ENCODE measurements at places on chromosomes 2 and 18.

- peak; percentile 39 for DNase-seq
Observed at GRCh38 chr2:59888015-59888414, 665.4 kb downstream of the BCL11A start.

GRCh38 chr18:23114171-23114881 lies 21.0 kb upstream of the CABLES1 start:
- no peak for DNase-seq

GRCh38 chr2:121575800-121576199 lies 45.1 kb downstream of the RNU4ATAC start:
- no peak for DNase-seq

DNA sequence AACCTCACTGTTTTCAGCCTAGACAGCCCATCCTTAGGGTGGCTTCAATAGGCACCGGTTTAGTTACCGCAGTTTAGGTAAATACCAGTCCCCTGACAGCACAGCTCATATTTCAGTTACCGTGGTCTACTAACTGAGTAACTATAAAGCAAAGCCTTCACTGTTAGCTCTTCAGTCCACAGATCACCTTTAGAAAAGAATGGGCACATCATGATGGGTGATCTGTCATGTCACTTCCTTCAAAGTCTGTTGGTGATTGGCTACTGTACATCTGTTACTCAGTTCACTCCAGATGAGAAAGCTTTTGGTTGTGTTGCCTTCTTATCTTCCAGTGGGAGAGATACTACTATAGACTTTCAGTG lies 21.0 kb downstream of the SLC20A1 start:
- no peak for DNase-seq

- DNase-seq, result no peak
Observed at GRCh38 chr2:230299618-230300017, 27.4 kb upstream of the SP140L start.

DNA sequence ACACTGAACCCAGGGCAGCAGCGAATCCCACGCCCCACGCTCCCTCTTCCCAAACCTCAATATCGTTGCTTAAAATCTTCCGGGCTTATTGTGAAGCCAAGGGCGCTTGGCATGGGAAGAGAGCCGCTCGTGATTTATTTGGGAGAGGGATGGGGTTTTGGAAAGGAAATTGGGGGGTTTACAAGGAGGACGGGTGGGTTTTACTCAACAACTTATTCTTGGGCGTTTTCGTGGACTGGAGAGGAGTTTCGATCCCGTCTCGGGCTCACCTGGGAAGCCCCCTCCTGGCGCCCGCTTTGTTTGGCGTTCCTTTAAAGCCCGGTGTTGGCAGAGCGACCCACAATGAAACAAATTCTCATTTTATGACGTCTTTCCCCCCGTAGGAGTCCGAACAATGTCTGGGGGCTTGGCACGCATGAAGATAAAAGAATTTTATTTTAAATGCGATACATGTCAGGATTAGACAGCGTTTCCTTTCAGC lies 135.3 kb downstream of the INSIG2 start:
- no peak for DNase-seq

- peak; percentile 59 for DNase-seq
Observed at GRCh38 chr18:74196220-74197119, 48.1 kb downstream of the TIMM21 start.

GRCh38 chr2:26740346-26740745 lies 23.7 kb upstream of the SLC35F6 start:
- DNase-seq, result no peak

- no peak for DNase-seq
Observed at GRCh38 chr2:213980883-213981282, 430.0 kb upstream of the VWC2L start.

GRCh38 chr2:43383533-43383932 lies 157.1 kb upstream of the ZFP36L2 start:
- no peak for DNase-seq

GRCh38 chr2:174341293-174341994 lies 6.7 kb downstream of the SP9 start:
- peak; percentile 94 for DNase-seq

- DNase-seq, result no peak
Observed at GRCh38 chr18:57864615-57865121, 61.6 kb upstream of the ATP8B1 start.

- DNase-seq, result no peak
Observed at GRCh38 chr18:80185545-80185944, 61.8 kb downstream of the PARD6G start.

- DNase-seq, result peak; percentile 23
Observed at GRCh38 chr2:147223119-147223518, 621.7 kb upstream of the ACVR2A start.

DNA sequence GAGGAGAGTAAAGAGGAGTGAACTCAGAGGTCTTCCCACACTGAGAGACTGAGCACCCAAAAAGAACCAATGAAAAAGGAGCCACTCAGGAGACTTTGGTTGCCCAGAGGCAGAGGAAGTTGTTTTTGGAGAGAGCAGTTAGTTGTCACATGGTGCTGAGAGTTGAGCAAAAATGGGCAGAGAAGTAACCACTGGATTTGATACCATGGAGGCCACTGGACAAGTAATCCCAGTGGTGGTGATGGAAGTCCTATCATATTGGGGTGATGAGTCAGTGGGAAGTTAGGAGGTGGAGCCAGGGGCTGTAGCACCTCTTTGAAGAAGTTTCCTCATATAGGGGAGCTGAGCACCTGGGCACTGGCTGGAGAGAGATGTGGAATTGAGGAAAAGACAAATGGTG lies 235.8 kb downstream of the TPGS2 start:
- DNase-seq, result no peak

DNA sequence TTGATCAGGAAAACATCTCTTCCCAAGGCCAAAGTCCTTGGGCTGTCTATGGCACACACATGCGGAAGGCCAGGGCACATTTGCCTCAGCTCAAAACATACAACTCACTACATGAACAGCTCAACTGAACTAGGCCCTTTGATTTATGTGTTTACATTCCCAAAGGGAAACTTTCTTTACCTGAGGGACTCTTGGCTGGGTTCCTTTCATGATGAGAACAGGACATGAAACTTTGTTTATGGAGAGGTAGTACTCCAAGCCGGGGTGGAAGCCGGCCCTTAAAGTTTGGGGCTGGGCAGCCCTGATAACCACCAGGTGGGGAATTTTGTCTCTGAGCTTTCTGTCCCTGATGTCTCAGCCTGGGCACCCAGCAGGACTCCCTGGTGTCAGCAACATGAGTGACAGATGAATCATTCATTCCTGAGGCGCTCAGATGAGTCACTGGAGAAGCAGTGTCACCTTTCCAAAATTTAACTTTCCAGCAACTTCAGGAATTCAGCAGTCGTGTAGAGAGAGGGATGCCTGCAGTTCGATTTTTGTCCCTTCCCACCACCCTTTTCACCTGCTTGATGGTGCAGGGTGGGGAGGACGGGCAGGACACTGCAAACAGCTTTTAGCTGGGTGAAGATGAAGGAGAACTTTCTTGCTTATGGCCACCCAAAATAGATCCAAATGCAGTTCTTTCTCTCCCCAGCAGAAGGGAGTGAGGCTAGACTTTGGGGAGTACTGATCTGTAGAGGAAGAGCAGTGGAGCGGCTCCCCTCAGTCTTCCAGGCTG lies 331.6 kb downstream of the DYSF start:
- DNase-seq, result no peak

- DNase-seq, result no peak
Observed at GRCh38 chr2:234355021-234355720, 141.7 kb downstream of the ARL4C start.

DNA sequence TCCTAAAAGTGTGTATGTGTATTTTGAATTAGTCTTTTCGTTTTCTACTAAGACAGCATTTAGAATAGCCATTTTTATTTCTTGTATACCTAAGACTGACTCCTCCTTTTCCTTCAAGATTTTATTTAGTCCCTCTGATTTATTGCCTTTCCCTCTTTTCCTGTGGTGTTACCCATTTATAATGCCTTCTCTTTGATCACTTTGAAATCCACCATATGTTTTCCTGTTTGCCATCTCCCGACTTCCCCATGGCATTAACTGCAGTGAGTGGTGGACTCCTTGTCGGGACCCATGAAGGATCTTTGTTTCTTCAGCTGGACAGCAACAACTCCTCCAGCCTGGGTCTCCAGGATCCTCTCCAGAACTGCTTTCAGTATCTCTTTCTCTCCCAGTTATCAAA lies 160.7 kb downstream of the CSRNP3 start:
- no peak for DNase-seq

DNA sequence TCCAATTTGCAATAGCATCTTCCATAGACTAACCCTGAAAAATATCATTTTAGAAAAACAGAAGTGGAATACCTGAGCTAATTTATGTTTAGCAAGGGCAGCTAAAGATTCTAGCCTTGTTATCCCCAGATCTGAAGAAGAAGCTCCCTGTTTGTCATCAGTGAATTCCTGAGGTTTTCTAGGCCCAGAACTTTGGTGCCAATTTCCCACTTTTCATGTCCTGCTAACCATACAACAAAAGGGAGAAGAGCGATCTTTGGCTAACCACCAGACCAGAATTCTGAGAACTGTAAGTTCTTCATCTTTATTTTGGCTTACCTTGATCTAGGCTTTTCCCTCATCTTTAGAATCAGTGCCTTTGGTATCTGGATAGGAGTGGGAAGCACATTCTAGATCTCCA lies 51.3 kb upstream of the RASGRP3 start:
- DNase-seq, result no peak

- DNase-seq, result no peak
Observed at GRCh38 chr2:17748745-17749144, 4.9 kb downstream of the SMC6 start.

Data from activated CD4-positive, alpha-beta memory T cell treated with anti-CD3 and anti-CD28 coated beads for 36 hours (primary cell).